ENCODE measurements at places on chromosomes 2 and 18.

DNA sequence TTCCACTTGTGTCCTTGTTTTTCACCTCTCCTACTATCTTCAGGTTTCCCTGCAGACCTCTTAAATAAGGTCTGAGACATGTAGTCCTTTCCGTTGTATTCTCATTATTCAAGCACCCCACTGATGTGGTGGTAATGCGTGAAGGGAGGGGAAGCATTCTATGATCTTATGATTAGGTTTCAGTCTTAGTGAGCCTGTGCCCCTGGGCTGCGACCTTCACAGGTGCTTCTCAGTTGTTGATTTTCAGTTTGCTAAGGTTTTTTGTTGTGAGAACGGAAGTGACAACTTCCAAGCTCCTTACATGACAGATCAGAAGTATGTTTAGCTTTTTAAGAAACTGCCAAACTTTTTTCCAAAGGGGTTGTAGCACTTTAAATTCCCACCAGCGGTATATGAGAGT is 41.3 kb downstream of the VPS54 start:
- no peak for DNase-seq

GRCh38 chr2:182165202-182165601 is 179.5 kb downstream of the PPP1R1C start:
- DNase-seq = no peak

GRCh38 chr2:195106681-195107380 is 550.2 kb upstream of the SLC39A10 start:
- DNase-seq = no peak

GRCh38 chr2:27756544-27757498 is 14.7 kb upstream of the MRPL33 start:
- DNase-seq = no peak

DNA sequence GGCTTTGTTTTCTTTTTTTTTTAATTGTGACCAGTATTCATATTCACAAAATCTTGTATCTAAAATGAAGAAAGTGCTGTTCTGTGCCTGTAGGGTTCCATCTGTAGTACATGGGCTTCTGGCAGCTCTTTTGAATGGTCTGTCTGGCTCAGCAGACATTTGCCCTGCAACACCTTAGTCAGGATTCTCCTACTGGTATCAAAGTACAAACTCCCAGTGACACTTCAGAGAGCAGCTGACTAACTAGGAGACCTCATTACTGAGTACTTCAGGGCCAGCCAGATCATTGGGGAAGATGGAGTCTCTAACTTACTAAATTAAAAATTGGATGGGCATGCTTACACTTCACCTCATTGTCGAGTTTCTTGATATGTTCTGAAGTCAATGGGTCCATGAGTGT is 39.7 kb downstream of the GRHL1 start:
- no peak for DNase-seq

- DNase-seq = no peak
Measured at GRCh38 chr18:13541621-13542519, 184.5 kb downstream of the FAM210A start.

GRCh38 chr2:6704077-6704476 is 161.6 kb downstream of the CMPK2 start:
- DNase-seq = no peak

GRCh38 chr2:20593072-20594034 is 57.5 kb downstream of the HS1BP3 start:
- DNase-seq = no peak

- no peak for DNase-seq
Measured at GRCh38 chr2:33160191-33160590, 213.4 kb downstream of the LTBP1 start.

DNA sequence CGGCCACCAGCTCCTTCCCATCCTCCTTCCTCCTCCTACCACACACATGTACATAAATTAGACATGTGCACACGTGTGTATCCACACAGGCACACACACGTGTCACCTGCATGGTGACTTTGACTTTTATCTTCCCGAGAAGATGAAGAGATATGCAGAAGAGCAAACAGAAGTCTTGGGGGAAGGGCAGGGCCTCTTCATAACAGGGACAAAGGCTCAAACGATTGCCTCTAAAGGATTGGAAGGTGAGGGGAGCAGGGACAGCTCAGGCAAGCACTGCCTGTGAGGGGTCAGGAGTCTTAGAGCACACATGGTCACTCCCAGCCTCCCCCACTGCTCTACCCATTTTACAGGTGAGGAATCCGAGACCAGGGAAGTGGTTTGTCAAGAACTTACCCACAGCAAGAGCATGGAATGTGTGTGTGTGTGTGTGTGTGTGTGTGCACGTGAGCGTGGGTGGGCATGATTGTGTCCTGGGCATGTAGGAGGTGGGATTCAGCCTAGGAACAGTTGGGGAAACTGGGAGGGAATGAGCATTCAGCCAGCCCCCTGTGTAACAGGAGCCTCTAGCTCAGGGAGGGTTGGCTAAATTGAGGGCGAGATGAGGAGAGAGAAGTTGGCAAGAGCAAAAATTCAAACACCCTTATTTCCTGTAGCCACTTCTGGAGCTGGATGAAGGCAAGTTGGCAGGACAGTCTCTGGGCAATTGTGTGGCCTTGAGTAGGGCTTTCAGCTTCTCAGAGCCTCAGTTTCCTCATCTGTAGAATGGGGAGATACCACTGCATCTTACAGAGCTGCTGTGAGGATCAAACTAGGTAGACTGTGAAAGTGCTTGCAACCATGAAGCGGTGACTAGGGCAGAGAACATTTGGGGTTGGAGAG is 24.2 kb downstream of the CIB4 start:
- no peak for DNase-seq

DNA sequence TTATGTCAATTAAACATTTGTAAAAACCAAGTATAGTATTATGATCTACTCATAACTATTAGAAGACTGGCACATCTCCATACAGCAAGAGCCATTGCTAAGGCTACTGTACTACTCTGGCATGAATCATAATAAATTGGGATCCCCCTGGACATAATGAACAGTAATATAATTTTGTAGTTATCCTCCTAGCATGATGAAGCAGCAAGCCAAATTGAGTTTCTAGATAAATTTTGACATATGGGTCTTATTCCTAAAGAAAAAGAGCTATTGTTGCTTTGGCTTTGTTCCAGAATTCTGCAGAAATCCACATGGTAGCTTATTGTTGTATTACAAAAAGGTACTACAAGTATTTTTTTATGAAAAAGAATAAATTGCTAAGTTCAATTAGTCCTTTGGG is 204.3 kb downstream of the CAMKMT start:
- DNase-seq = no peak

DNA sequence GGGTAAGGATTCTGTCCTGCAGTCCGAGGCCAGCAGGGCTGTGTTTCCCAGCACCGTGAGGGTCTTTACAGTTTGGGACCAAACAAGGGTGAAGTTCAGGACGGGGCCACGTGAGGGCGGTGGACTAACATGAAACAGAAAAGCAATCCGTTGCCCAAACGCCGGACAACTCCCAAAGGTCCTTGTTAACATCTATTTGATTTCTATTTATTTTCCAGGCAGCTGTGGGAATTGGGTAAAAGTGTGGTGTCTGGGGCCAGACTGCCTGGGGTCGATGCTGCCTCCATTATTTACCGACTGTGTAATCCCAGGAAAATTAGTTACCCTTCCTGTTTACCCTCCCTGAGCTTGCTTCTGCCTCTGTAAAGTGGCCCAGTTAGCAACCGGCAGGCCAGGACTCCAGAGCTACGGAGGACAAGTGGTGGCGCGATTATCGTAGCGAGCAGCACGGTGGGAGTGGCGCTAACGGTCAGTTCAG is 66.3 kb upstream of the TCF7L1 start:
- peak; percentile 4 for DNase-seq

DNA sequence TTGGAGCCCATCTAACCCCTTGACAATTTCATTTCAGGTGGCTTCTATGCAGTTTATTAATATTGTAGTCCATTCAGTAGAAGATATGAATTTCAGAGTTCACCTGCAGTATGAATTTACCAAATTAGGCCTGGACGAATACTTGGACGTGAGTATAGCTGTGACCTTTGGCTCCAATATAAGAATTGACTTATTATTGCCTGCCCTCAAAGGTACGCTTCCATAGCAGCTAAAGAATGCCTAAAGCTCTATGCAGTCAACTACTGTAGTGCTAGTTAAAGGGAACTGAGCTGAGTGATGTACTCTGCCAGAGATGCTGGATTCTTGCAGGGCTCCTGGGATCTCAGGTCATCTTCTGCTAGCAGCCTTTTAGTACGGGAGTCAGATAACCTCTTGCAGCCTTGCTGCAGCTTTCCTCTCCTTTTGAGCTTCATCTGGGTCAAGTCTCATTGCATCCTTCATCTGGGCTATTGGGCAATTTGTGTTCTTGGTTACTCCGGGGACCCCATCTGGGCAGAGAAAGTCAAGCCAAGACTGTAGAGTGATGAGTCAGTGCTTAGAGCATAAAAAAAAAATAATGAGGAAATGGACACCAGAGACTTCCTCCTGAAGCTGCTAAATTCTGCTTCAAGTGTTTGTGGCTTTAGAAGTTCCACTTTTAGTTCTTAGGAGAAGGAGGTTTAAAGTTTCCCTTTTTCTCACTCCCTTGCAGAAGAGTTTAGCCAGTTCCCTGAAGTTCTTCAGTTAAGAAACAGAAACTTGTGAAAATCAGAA is 105.6 kb downstream of the PRPF40A start:
- no peak for DNase-seq

- no peak for DNase-seq
Measured at GRCh38 chr2:26644188-26644835, 3.1 kb upstream of the CIB4 start.

DNA sequence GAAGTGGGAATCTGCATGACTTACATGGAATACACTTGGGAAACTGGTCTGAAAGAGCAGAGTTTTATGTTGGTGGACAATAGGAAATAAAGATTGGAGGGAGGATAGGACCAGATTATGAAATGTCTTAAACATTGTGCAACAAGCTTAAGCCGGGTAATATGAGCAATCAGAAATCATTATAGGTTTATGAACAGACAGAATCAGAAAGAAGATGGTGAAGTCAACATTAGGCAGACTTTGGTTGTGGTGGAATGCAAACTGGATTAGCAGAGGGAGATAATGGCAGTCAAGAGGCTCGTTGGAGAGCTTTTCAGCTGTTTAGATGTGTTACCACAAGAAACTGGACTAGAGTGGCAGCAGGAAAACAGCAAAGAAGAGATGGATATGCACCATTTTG is 43.5 kb downstream of the CRIM1 start:
- no peak for DNase-seq

DNA sequence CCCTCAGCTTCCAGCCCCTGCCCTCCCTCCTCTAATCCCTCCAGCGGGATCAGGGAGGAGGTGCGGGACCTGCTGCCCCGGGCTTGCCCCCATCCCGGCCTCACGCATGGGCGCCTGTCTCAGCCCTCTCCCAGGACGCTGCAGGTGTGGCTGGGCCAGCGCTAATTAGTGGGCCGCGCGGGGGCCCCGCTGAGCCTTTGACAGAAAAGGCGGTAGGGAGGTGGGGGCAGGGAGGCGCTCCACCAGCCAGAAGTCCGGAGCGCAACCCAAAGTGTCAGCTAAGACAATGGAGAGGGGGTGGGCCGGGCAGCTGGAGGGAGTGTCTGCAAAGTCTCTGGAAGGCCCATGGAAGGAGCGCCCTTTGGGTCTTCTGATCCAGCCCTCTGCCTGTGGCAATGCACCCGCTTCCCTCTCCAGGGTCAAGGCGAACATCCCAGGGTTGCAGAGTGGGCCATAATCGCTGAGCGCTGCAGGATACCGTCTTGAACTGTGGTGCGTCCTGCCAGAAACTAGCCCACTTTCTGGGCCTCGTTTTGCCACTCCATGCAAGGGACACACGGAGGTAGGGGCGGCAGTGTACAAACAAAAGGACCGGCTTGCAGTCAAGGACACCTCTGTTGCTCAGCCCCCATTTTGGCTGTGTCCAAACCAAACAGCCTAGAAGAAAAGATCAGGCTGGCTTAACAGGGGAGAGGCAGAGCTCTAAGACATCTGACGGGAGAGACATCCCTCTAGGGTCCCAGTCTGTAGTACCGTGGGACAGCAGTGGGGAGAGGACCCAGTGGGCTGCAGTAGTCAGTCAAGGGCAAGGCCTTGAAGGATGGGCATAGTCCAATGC is 3.5 kb downstream of the ATP6V1B1 start:
- no peak for DNase-seq

- DNase-seq = no peak
Measured at GRCh38 chr2:236861196-236861875, 224.4 kb upstream of the COPS8 start.

DNA sequence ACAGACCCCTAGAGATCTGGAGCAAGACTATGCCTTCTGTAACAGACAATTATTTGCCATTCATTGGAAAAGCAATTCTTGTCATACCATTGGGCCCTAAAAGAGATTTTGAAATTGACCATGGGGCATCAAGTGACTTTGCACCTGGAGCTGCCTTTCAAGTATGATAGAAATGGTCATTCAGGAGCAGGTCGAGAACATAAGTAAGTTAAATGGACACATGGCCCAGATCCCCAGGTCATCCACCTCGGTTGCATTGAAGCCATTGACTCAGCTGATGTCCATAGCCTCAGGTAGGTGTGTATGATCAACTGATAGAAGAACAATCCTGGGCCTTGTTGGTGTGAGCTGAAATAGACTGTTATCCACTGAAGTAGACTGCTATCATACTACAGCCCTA is 19.3 kb downstream of the CHCHD5 start:
- no peak for DNase-seq

- DNase-seq = no peak
Measured at GRCh38 chr18:36811955-36812354, 16.8 kb downstream of the TPGS2 start.

- no peak for DNase-seq
Measured at GRCh38 chr2:230134496-230135129, 65.9 kb upstream of the SLC16A14 start.
